ENCODE measurements at places on chromosomes 2 and 18.

GRCh38 chr2:88692187-88692586 lies 714 bp downstream of the RPIA start:
- no peak for DNase-seq

DNA sequence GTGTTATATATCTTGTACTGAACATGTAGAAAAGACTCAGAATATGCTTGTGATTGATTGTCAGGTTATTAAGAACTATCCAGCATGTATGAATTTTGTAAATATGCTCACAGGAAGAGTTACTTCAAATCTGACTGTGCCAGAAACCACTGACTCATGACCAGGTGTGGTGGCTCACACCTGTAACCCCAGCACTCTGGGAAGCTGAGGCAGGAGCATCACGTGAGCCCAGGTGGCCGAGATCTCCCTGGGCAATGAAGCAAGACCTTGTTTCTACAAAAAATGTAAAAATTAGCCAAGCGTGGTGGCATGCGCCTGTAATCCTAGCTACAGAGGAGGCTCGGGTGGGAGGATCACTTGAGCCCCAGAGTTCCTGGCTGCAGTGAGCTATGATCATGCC lies 126.6 kb downstream of the COMMD1 start:
- DNase-seq = no peak

GRCh38 chr2:171147081-171147480 lies 13.6 kb downstream of the TLK1 start:
- no peak for DNase-seq

DNA sequence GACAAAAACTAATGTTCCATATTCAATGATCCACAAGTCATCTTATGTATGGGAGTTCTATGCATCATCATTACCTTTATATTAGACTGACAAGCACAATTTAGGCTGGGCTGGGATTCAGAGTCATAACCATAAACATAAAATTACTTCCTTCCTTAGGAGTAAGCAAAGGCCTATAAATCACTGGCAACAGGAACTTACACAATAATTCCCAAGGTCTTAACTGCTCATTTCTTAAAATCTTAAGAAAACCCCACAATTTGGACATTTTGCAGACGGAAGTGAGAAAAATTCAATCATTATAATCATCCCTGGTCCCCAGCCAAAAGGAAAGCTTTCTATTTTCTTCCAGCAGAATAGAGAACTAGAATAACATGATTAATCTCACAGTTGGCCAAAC lies 232.3 kb downstream of the DYM start:
- DNase-seq = no peak

GRCh38 chr2:134368009-134368817 lies 114.3 kb downstream of the MGAT5 start:
- no peak for DNase-seq

DNA sequence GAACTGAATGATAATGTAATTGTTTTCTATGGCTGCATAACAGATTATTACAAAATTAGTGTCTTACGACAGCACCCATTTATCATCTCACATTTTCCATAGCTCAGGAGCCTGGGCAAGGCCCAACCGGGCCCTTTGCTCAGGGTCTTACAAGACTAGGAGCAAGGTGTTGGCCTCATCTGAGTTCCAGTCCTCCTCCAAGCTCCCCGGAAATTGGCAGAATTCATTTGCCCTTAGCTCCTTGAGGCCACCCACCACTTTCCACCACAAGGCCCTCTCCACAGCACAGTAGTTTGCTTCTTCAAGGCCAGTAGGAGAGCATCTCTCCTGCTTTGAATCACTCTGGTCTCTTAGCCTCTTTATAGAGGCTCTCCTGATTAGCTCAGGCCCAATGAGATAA lies 89.2 kb upstream of the SALL3 start:
- no peak for DNase-seq

DNA sequence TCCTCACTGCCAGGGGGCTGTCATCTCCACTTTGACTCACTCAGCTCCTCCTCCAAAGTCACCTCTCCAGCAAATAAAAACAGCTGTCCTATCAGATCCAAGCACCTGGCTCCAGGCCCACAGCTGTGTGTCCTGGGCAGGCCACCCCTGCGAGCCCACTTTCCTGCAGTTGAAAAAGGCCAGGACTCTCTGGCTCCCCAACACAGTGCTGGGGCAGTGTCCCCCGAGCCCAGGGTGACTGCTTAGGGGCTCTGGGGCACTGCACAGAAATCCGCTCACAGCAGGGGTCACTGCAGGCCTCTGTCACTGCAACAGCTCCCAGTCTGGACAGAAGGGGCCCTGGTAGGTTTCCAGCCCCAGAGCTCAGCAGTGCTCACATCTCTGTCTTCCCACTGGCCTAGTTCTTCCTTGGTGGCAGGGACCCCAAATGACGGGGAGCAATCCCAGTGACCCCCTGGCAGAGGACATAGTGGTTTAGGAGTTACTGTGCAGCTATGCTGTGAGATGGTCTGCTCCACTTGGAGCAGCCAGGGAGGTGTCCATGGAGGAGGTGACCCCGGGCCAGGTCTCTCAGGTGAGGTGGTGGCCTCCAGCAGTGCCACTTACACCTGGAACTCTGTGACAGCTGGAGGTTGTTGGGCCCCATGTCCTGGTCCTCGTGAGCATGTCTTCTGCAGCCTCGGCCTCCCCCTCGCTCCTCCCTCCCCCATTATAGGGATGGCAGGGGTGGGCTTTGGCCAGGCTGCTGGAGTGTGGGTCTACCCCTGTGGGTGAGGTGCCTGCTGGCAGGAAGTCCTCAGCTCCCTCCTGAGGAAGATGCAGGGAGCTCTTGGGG lies 35.5 kb downstream of the HS6ST1 start:
- no peak for DNase-seq

DNA sequence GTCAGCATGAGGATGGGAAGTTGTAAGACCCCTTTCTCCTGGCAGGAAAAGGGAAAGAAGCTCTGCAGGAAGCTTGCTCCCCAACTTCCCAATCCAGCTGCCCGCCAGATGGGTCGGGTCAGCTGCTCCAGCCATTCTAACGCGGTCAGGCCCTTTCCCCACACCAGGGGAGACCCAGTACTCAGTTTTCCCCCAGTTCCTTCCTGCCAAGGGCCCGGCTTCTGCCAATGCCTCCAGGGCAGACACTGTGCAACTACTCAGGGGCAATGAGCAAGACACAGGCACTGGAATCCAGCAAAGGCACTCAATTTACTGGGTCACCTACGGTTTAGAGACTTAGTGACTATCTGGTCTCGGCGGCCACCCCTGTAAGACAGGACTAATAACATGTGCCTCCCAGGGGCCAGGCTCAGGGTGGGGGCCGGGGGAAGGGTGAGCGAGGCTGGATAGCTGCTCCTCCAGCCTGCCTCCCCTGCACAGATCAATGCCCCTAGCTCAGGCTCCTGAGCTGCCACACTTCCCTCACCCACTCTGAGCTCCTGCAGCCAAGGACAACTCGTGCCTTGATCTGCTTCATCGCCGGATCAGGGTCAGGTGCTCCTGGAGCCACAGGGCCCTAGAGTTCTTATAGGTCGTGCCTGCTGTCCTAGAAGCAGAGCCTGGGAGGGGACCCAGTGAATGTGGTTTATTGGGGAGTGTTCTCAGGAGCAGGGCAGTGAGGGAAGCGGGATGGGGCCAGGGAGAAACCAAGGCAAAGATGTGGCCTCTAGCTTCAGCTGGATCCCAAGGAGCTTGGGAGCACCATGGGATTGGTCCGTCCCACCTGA lies 171.1 kb downstream of the ZFP36L2 start:
- no peak for DNase-seq
